ENCODE measurements at places on chromosomes 6 and 20.

GRCh38 chr6:11050731-11051130, 6.6 kb upstream of the ELOVL2 start:
- DNase-seq = no peak

- peak; percentile 92 for DNase-seq
These were observed at the start of gene TCFL5 for GRCh38 chr20:62861726-62862336. Gene TCFL5, minus strand, starts transcription at chr20:62861822. Its CDS starts 152 bp downstream, at chr20:62861670.

- no peak for DNase-seq
These were observed 47.0 kb downstream of the DTNBP1 start for GRCh38 chr6:15615802-15616201.

DNA sequence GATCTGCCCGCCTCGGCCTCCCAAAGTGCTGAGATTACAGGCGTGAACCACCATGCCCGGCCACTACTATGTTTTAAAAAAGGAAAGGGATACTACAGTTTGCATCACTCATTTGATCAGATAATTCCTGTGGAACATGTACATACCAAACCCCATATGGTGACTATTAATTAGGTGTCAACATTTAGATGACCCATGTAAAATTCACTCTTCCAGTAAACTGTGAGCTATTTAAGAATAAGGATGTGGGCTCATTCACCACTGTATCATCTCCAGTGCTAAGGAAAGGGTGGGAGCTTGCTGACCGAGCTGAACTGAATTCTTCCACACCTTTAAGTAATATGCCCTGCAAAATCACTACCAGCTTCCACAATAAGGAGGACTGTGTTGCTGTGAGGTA, 127.5 kb downstream of the BTBD9 start:
- DNase-seq = no peak

DNA sequence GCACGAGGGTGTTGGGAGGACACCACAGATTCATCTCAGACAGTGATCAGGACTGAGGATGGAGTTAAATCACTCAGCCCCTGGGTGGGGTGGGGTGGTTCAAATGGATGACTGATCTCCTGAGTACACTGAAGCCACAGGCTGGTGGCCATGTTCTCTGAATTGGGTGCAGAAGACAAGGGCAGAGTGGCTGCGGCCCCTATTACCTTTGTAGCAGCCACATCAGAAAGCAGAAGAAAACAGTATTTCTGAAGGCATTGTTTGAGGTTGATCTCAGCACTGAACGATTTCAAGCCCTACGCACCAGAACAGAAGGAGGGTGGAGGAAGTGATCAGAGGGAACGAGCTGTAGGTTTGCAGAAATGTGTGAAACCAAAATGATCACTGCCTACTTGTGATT, 71.6 kb downstream of the SH3BGRL2 start:
- no peak for DNase-seq

GRCh38 chr20:57398901-57399535, 7.8 kb downstream of the RBM38 start:
- DNase-seq = no peak

DNA sequence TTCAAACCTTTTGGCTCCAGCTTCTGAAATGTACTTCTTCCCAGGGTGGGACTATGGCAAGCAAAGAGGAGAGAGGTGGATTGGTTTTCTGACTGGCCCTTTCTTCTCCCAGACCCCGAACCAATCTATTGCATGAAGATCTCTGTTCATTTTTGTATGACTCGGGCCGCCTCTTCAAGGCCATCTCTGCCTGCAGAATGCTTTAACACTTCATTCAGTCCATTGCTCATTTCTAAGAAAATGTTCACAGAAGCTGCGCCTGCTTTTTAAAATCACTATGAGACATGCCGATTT, 1.6 kb downstream of the VGLL2 start:
- no peak for DNase-seq

DNA sequence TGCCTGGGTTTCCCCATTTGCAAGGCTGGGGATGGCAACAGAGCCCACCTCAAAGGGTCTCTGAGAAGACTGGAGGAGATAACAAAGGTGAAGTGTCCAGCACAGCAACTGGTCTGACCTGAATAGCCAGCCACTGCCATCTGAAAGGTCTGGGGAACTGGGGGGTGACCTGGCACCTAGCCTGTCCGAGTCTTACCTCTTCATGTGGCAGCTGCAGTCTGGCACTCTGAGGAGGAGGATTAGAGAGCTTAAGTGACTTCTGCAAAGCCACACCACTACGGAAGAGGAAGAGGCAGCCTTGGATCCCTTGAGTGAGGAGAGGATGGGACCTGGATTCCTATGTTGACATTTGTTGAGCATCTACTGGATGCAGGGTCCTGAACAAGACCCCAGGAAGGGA, 22.2 kb downstream of the C20orf203 start:
- DNase-seq = no peak

DNA sequence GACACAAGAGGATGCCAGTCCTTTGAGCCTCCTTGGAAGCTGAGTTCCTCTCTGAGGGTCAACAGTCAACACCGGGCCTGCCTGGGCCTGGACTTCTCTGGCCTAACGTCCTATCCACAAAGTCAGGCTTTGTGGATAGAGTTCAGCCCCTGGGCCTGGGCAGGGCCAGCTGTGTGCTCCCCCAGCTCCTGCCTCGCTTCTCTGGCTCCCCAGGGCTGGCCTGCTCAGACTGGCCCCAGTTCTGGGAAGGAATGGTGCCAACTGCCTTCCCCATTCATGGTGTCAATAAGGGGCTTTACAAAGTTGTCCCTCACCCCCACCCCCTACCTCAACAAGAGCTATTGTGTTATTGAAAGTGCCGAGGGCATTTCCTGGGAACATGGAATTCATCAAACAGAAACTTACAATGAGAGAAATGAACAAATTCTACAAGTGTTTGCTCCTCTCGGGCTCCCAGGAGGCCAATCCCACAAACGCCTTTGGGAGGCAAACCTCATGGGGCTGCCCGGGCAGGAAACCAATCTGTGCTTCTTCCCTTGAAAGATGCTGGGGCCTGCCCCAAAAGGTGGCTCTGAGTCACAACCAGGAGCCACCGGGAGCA, 26.5 kb upstream of the PPP1R14C start:
- DNase-seq = no peak

- no peak for DNase-seq
These were observed 4.8 kb downstream of the LBP start for GRCh38 chr20:38350879-38351775.

- no peak for DNase-seq
These were observed 176.6 kb downstream of the ZDHHC14 start for GRCh38 chr6:157557559-157557958.

- DNase-seq = no peak
These were observed 156.5 kb upstream of the INSM1 start for GRCh38 chr20:20211274-20211987.

Data from central memory CD4-positive, alpha-beta T cell (primary cell).